ENCODE measurements at places on chromosomes 13 and 19.

- DNase-seq, result no peak
Observed at GRCh38 chr13:21894703-21895699, 224.1 kb downstream of the FGF9 start.

DNA sequence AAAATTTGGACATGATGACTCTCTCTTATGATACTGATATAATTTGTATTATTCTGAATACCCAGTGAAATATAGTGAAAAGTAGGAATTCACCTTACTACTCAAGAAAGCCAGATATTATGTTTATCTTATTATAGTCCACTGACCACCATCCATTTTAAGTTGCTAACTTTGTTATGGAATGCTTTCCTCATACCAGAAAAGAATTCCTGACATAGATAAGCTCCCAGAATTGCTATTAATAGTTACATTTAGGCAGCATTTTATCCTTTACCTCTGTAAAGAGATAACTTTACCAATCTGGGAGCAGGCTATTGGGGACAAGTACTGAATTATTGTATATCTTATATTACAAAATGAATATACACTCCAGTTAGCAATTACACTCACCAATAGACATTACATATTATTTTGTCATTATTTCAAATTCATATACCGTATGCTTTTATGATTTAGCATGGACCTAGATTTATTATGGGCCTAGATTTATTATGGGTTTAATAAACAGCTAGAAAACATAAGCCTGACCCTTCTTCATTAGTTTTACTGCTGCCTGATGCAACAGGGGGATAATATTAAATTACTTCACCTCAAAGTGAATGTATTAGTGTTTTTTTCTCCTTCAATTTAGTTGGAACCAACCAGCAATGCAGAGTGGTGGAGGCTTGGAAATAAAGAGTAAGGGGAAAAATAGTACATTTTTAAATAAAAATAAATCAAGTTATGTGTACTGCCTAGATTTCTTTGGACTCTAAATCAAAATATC is 1886.1 kb downstream of the PCDH9 start:
- no peak for DNase-seq

- peak; percentile 30 for DNase-seq
Observed at GRCh38 chr19:55369653-55370304, 484 bp downstream of the IL11 start.

- DNase-seq, result no peak
Observed at GRCh38 chr19:51450730-51451307, 7.4 kb downstream of the SIGLEC8 start.

- DNase-seq, result no peak
Observed at GRCh38 chr13:113646921-113647340, 11.1 kb downstream of the ATP4B start.

GRCh38 chr19:46587861-46588260 is 13.3 kb upstream of the CALM3 start:
- DNase-seq, result no peak

DNA sequence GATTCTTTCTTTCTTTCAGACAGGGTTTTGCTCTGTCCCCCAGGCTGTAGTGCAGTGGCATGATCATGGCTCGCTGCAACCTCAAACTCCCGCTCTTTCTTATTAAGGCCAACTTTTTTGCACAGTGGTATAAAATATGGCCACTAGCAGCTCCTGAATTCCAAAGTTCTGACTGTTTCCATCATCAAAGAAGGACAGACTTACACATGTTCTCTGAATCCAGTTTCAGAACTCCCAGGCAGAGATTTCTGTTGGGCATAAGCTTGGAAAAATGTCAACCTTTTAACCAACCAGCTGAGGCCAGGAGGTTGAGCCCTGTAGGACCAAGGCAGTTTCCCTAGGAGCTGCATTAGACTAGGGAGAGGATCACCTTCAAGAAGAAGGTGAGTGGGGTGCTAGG is 184.1 kb downstream of the HS6ST3 start:
- no peak for DNase-seq

DNA sequence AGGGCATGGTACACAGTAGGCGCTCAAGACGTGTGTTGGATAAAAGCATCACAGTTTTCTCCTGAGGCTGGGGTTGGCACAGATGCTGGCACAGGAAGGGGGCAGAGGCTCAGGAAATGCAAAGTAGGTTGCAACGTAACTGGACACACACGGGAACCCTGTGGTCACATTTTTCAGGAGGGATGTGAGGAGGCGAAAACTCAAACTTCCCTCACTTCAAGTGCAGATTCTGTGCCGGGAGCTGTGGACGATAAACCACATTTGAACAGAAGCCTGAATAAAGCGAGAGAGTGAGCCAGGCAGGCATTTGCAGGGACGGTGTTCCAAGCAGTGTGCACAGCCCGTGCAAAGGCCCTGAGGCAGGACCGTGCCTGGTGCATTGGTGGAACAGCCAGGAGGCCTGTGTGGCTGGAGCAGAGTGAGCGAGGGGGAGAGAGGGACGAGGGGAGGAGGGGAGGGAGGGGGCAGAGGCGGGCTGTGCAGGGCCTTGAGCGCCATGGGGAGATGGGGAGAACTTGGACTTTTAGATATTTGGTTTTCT is 40.3 kb downstream of the NFIC start:
- DNase-seq, result no peak

GRCh38 chr13:54511366-54511765 is 1482.8 kb downstream of the OLFM4 start:
- no peak for DNase-seq

DNA sequence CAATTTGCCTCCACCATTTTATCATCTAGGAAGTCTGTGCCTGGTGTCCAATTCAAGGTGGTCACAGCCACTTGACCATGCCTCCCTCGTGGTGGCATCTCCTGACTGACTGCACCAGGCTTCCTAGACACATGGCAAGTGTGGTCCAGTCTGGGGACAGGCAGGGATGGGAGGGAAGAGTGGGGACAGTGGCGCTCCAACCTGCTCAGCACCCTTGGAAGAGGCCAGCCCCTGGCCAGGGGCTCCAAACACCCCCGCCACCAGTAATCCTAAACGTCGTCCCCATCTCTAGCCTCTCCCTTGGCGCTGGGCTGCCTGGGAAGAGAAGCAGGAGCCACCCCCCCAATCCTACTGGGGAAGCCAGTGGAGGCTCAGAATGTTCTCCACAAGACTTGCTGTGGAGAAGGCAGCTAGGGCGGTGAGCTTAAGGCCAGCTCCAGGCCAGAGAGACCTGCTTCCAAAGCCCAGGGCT is 2.7 kb downstream of the RPL36 start:
- no peak for DNase-seq

DNA sequence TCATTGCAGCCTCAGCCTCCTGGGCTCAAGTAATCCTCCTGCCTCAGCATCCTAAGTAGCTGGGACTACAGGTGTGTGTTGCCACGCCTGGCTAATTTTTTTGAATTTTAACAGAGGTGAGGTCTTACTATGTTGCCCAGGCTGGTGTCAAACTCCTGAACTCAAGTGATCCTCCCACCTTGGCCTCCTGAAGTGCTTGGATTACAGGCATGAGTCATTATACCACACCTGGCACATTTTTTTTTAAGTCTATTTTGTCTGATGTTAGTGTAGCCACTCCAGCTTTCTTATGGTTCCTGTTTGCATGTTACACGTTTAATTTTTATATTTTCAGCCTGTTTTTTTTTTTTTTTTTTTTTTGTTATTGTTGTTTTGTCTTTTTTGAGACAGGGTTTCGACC is 24.8 kb downstream of the KDM4B start:
- DNase-seq, result no peak

DNA sequence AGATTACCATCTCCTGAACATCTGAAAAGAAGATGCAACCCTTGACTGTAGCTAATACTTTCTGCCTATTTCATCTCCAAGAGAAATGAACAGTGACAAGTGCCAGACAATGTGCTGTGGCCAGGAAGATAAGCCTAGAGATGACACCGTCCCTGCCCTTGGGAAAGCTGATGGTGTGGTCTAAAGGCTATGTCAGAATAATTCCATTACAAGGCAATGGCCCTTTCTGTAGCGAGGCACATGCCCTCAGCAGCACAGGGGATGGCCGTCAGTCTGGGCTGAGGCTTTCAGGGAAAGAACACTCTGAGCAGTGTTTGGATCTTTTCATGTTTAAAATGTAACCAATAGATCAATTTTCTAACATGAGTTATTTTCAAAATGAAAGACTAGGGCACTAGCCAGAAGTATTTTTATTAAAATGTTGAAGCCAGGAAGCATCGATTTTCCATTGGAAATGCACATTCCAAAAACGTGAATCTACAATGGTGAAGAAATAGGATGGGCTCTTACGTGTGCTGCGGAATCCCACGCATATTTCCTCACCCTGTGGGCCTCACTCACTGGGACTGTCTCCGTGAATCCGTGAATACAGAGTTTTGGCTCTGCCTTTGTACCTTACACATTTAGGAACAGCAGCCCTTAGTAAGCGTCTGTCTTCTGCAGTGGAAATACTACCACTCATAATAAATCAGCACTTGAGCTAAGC is 22.0 kb downstream of the COL4A1 start:
- DNase-seq, result no peak

GRCh38 chr13:50955241-50955640 is 45.6 kb downstream of the RNASEH2B start:
- DNase-seq, result no peak

DNA sequence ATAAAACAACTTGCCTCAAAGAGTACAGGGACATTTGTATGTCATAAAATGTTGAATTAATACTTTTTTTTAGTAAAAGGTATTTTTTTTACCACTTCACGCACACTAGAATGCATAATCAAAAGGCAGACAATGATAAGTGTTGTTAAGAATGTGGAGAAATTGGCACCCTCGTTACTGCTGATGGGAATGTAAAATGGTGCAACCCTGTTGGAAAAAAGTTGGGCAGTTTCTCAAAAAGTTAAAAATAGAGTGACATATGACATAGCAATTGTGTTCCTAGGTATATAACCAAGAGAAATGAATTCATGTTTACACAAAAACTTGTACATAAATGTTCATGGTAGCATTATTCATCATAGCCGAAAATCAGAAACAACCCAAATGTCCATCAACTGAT is 109.5 kb downstream of the PIBF1 start:
- DNase-seq, result no peak

DNA sequence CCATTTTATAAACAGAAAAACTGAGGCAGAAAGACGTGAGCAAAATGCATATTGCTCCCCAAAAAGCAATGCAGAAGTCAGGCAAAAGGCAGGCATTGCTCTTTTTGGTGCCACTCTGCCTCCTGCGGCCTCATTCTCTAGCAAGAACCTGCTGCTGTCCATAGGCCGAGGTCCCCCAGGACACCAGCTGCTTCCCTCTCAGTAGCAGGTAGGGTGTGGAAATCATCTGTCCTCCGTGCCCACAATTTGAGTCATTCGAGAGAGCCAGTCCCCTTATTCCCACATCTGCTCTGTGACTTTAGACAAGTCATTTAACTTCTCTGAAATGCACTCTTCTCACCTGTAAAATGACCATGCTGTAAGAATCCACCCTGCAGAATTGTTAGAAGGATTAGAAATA is 50.0 kb downstream of the TNFRSF19 start:
- no peak for DNase-seq

- peak; percentile 77 for DNase-seq
Observed at GRCh38 chr19:55585658-55586339, 5.2 kb upstream of the ZNF579 start.

GRCh38 chr19:335486-336066 is 9.0 kb downstream of the MIER2 start:
- DNase-seq, result no peak

GRCh38 chr13:57846600-57847173 is 215.1 kb downstream of the PCDH17 start:
- no peak for DNase-seq

- DNase-seq, result peak; percentile 73
Observed at GRCh38 chr19:49339301-49340068, 4.3 kb downstream of the CD37 start.

DNA sequence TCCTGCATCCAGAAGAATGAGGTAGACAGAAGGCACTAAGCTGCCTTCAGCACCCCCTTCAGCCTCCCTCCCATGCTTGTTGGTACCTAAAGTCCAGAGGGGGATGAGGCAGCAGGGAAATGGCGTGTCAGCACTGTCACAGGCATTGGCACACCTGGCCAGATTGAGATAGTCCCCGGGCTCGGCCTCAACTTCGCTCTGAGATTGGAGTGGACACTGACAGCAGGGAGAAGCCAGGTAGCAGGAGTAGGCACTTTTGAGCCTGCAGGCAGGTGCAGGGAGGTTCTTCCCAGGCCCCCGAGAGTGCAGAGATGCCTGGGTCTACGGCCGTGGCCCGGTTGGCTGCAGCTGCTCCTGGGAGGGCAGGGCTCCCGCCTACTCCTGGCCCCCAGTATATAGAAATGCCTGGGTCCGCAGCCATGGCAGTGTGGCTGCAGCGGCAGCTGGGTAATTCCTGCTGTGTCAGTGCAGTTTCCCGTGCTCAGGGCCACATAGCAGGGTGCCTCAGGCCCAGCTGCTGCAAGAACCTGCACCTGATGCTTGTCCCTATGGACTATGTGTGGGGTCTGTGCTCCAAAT is 160.3 kb downstream of the SLITRK6 start:
- no peak for DNase-seq

GRCh38 chr19:12932392-12933286 is 872 bp downstream of the FARSA start:
- DNase-seq, result no peak

DNA sequence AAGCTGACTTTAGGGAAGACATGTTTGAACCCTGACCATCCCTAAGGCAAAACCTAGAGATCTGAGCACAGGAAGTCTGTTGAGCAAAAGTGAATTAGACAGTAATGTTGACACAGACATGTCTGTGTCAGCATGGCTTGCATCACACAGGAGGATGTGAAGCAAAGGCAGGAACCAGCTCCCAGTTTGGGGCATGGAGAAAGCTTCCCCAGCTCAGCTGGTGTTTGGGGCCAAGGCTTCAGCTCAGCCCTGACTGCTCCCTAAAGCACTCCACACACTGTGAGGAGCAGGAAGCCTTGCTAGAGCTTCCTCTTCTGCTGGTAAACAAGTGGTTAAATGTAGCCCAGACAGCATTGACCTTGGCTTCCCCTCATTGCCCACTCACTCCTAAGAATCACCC is 153.8 kb upstream of the UBL3 start:
- no peak for DNase-seq

DNA sequence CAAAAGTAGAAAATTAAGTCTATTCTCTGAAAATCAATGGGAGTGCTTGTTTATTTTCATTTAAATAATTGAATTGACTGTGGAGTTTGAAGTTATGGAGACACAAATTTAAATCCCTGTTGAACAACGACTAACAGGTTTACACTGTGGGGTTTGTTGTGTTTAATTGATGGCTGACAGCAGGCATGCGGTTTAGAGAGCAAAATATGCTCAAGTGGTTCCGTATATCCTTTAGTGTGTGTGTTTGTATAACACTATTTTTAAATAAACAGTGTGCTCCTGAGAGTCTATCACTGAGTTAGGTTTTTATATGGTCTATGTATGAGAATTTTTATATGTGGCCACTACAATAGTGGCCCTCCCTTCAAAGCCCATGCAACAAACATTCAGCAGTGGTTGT is 332.0 kb downstream of the GPC6 start:
- no peak for DNase-seq

GRCh38 chr13:113397608-113398425 is 33.9 kb upstream of the GRTP1 start:
- no peak for DNase-seq

- no peak for DNase-seq
Observed at GRCh38 chr13:104281910-104282309, 1215.7 kb upstream of the SLC10A2 start.

Data from endothelial cell (in vitro differentiated cells).